Glutamatergic neuron (in vitro differentiated cells): ENCODE measurements at places on chromosomes 4 and X.

GRCh38 chrX:77938083-77938680 is 27.7 kb downstream of the ATP7A start:
- DNase-seq: no peak

- DNase-seq: no peak
Observed at GRCh38 chr4:119736559-119736958, 108.0 kb upstream of the PDE5A start.

- DNase-seq: no peak
Observed at GRCh38 chr4:41260116-41260733, 3.5 kb downstream of the UCHL1 start.

DNA sequence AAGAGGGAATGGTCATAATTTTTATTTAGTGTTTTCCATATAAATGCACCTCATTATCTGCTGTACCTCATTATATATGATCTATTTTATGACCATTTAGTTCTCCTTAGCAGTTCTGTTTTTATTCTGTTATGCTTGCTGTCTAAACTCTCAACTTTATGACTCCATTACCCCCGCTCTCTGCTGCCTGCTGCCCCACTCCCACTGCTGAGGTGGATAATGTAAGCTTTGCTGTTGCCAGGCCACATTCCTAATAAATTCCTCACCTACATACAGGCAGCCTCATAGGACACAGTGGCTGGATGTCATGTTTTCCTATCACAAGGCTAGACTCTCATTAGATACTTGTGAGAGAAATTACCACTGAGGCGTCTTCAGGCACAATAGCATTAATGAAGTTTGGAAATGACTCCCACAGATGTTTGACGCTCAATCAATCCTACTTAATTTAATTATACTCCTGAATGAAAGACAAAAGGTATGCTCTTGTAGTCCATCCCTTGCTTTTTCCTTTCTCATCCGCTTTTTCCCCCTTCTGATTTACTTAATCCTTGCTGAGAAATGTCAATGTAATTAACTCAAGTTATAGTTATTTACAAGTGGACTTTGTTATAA is 497.5 kb upstream of the IGFBP7 start:
- DNase-seq: no peak

DNA sequence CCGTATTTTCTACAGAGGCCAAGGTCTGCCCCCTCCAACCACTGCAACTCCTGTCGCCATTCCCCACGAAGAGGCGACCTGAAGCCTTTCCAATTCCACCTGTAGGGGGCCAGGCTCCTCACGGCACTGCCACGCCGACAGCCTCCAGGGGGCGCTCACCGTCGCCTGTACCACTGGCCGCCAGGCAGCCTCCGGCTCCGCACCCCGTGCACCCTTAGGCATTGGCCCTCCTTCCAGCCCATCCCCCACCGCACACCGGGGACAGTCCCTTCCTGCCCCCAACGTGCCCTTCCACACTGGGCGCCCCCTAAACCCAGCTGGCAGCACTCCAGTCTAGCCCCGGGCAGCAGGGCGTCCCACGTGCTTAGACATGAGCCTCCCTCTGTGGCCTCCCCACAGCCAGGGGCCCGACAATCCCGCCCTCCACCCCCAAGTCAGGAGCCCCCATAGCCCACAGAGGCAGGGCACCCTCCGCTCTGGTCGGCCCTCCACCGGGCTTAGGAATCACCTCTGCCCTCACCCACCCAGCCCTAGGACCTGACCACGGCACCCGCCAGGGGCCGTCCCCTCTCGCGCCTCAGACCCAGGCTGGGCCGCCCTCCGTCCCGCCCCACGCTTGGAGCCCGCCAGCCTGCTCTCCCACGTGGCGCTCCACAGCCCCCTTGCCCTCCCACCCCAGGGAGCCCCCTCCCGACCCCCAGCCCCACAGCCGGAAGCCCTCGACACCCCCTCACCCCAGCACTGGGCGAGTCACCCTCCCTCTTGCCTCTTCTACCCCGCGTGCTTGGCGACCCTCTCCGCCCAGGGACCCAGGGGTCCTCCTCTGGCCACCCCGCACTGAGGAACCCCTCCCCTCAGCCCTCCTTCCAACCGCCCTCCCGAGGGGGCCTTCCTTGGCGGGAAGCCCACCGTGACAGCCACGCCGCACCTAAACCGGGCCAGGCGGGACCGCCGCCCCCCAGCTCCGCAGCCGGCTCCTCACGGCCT is 711 bp downstream of the PNMA6E start:
- peak; percentile 54 for DNase-seq

DNA sequence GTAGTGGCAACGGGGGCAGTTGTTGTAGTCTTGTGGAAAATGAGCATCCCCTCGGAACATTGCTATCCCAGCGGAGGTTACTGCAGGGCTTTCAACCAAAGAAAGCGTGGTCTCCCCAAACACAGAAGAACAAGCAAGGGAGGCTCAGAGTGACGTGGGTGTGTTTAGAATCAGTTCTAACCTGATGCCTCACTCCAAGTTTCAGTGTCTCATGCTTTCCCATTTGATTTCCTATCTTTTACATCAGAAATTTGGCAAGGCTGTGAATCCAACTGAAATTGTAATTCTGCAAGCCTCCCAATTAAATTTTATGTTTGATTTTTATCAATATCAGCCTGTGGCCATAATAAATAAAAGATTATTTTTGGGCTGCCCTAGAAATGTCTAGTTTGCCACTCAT is 156.1 kb upstream of the LNX1 start:
- DNase-seq: no peak

DNA sequence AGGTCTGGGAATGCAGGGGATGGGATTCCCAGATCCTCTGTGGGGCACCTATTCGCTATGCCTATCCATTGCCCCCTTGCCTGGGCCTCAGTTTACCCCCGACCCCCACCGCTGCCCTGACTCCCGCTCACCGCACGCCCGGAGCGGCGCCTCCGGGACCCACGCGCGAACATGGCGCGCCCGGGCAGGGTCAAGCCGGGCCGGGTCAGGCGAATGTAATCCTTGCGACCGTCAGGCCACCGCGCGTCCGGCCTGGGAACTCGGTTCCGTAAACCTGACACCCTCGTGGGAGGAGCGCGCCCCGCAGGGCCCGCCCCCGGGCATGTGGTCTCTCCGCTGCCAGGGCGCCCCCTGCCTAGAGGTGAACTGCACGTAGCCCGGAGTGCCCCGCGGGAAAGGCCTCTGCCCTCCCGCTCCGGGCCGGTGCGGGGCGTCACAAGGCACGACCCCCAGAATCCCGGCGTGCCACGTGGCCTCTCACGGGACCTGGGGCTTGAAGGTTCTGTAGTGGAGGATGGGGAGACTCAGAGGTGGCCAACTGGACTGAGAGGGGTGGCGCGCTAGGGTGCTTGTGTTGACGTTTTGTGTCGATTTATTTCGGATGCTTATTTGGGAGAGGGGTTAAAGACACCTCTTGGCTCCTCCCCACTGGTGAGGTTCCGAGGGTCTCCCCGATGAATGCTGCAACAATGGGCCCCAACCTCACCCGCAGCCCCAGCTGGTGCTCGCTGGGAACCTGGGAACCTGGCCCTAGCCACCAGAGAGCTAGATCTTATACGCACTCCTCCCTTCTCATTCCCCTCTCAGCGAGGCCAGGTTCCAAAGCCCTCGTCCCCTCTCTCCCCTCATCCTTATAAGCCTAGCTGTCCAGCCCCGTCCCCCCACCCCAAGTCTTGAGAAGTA is at the start of gene PRICKLE3:
TSS of gene PRICKLE3 (minus strand) at position 249 of the 903 bp plus-strand sequence. CDS start at position 173, 76 bp downstream.
- DNase-seq: peak; percentile 63

- DNase-seq: no peak
Observed at GRCh38 chr4:25180524-25181131, 20.4 kb upstream of the SEPSECS start.

DNA sequence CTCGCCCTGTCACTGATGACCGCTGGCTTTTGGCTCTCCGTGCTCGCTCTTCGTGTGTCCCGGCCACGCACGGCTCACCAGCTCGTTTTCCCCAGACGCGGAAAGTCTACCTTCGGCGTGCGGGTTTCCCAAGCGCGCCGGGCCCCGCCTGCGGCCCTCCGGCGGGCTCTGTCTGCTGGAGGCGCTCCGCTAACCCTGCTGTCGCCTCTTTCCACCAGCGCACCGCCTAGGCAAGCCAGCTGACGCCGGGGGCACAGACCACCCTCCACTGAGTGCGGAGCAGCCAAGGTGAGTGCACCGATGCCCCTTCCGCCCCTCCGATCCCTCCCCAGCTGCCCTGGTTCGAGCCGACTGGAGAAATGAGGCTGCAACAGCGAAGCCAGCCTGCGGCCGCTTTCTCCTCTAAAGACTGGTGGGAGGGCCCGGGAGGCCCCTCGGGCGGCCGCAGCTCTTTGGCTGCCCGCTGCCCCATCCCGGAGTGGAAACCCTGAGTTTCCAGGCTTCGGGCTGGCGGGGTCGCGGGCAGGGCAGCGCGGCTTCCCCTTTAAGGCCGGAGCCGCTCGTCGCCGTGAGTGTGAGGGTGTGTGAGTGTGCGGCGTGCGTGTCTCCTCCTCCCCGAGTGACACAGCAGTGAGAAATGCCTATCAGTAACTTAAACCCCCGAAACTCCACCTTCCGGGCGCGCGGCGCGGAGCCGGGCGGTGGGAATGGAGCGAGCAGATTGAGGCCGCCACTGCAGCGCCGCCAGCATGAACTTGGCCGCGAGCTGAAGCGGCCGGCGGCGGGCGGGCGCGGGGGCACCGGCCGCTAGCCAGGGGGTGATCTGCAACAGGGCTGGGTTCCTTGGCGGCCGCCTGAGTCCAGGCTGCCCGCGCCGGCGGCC is at the start of gene MAMLD1:
TSS of gene MAMLD1 (plus strand) at position 719 of the 883 bp plus-strand sequence. CDS start 82,200 bp downstream, outside the sequence.
- DNase-seq: peak; percentile 30

DNA sequence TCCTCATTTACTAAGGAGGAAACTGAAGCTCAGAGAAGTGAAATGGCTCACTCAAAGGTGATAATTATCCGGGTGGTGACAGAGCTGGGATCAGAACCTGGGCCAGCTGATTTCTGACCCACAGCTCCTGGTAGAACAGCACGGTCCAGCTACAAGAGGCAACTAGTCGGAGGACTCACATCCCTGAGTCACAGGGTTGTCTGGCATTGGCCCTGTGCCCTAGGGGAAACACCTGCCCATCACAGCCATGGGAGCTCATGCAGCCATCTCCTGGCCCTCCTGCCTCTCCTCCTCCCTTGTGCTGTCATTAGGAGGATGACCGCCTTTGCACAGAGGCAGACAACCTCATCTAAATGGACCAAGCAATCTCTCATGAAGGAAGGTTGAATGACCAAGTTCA is 115.2 kb upstream of the TSPAN5 start:
- DNase-seq: no peak

- DNase-seq: no peak
Observed at GRCh38 chr4:78747475-78747922, 28.7 kb upstream of the BMP2K start.

DNA sequence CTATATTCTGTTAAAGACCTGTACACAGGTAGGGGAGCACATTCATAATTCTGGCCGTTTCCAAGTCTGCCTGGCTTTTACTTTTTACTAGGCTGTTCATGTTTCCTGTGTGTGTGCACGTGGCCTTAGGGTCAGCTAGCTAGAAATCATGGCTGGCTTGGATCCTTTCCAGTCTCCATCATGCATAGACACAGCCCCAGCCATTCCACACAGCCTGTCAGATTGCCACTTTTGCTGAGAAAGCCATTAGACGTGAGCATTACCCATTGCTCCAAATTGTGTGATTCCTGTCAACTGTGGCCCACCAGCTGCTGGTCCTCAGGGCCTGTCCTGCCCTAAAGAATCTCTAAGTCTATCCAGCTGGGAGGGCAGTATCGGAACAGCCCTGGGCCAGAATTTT is 11.4 kb upstream of the SORCS2 start:
- no peak for DNase-seq

DNA sequence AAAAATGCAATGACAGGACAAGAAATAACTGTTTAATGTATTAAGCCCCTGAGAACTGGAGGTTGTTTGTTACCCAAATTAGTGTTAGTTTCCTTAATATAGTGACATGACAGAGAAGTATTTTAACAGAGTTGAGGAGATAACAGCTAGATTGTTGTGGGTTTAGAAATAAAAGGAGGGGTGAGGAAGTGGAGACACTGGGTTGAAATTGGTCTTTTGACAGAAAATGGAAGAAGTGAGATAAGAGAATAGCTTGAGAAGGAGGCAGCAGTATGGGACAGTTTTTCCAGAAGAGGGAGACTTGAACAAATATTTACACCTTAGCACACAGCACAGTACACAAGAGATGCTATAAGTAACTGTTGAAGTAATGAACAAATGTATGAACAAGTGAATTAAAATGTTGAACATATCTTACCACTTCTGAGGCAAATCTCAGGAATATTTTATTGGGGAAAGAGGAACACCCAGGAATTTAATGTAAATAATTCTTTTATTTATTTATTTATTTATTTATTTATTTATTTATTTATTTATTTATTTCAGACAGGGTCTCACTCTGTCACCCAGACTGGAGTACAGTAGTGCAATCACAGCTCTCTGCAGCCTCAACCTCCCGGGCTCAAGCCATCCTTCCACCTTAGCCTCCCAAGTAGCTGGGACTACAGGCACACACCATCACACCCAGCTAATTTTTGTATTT is 58.0 kb upstream of the EGFL6 start:
- DNase-seq: no peak

DNA sequence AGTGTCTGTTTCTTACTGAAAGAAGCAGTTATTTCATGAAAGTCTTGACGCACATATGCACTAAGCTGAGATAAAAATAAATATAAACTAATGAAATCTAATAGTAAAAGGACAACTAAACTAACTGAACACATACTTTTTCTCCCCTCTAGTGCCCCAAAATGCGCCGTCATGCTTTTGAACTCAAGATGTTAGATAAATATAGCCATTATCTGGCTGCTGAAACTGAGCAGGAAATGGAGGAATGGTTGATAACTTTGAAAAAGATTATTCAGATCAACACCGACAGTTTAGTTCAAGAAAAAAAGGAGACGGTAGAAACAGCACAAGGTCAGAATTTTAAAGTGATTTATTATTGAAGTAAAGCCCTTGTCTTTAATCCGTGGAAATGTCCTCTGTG is 70.2 kb downstream of the DOCK11 start:
- no peak for DNase-seq

- DNase-seq: no peak
Observed at GRCh38 chr4:54189140-54189539, 40.0 kb upstream of the PDGFRA start.

DNA sequence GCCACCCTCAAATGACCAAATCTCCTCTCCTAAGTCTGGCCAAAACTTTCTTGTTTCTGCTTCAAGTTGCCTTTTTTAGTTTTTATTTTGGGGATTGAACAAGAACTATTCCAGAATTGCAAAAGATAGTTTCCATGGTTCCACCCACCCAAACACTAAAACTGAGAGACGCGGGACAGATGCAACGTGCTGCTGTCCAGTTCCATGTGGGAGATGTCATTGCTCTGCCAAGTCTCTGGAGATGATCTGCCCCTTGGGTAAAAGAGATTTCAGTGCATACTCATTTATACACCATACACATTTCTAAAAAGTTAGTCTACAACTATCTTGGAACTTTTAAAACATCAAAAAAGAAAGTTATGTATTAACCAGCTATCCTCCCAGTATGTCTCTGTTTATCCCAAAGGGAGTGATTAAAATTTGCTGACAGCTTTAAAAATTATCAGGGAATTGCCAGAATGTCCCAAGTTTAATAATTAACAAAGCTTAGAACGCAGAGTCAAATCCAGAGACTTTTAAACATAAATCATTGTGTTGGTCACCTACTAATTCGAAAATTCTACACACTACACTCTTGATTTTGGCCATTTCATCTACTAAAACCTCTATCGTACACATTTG is 3.2 kb downstream of the MAOB start:
- DNase-seq: no peak
